CD8-positive, alpha-beta memory T cell (primary cell): ENCODE measurements at places on chromosomes 5 and 9. TPM values are rescaled to one million over a fixed set of nuclear protein-coding genes. Genes with fewer than 3 reads are reported as not detected.

DNA sequence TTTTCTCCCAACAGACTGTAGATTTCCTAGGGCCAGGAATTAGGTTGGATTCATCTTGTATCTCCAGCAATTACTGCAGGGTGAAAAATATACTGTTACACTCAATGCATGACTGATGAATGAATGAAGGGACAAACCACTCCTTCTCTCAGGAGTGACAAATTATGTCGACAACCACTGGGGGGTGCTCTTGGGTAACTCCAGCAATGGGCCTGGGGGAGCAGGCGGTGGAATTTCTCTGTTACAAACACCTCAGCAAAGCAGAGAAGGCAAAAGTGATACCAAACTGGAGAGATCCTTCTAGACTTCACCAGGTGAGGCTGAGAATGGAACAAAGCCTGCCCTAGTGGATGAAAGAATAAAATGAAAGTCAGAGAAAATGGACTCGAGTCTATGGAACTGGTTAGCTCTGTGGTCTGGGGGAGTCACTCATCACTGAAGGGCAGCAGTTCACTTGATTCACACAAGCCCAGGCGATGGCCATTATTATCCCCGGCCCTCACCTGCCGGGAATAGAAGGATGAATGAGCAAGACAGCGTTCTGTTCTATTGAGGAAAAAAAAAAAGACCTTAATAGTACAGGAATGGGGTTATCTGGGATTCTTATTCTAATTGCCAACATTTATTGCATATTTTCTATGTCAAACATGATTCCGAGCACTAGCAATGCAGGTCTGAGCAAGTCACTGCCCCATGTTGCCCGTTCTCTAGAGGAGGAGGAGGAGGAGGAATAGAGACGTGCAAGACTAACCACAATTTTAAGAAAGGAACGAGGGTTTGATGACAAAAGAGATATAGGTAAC lies 341.1 kb downstream of the ASTN2 start:
- no peak overlapping the region for H3K4me3 ChIP-seq
- no peak overlapping the region for H3K27ac ChIP-seq
- H3K27me3 ChIP-seq, result no peaks in the 10 kb centered on the region

- no peaks in the 10 kb centered on the region for H3K36me3 ChIP-seq
- H3K4me1 ChIP-seq, result no peaks in the 10 kb centered on the region
- no peak overlapping the region for H3K27ac ChIP-seq
- peaks cover 7% of the 10 kb centered on the region for H3K27me3 ChIP-seq
- no peak for DNase-seq
These were observed 105.2 kb upstream of the RAI14 start for GRCh38 chr5:34550964-34551363.

DNA sequence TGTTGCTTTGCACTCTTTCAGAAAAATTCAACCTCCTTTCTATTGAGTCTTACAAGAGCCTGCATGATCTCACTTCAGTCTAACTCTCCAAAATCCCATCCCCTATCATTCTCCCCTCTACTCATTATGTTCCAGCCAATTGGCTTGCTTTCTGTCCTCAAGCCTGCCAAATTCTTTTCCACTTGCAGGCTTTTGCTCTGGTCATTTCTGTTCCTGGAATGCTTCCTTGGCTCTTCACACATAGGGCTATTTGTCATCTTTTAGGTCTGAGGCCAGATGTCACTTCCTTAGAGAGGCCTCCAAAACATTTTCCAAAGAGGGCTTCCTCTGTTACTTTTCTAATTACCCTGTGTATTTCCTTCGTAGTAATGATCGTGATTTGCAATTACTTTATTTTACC lies 11.8 kb upstream of the CHD1 start:
- H3K4me1 ChIP-seq, result peaks cover under 1% of the 10 kb centered on the region
- DNase-seq, result no peak
- no peaks in the 10 kb centered on the region for H3K36me3 ChIP-seq

- no peak overlapping the region for H3K27ac ChIP-seq
- peaks cover 20% of the 10 kb centered on the region for H3K36me3 ChIP-seq
- no peaks in the 10 kb centered on the region for H3K27me3 ChIP-seq
- DNase-seq, result no peak
- H3K4me3 ChIP-seq, result no peak overlapping the region
These were observed 30.2 kb upstream of the F2R start for GRCh38 chr5:76685704-76686103.

GRCh38 chr5:148759101-148759500 lies 67.3 kb upstream of the ADRB2 start:
- H3K27me3 ChIP-seq, result no peaks in the 10 kb centered on the region
- no peaks in the 10 kb centered on the region for H3K36me3 ChIP-seq
- no peak for DNase-seq
- H3K4me3 ChIP-seq, result no peak overlapping the region

DNA sequence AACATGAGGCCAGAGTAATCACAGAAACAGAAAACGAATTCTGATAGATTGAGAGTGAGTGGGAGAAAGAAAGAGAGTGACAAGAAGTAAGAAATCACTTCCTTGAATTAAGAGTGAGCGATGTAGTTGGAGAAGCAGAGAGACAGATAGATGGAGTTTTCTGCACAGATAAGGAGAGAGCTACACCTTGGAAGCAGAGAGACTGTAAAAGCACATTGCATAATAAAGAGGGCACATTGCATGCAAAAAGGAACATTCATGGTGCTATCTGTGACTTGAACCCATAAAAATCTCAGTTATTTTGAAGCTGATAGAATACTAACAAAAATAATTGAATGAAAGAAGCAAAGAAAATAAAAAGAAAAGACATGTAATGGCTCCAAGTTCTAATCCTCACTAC lies 943.8 kb downstream of the NR2F1-AS1 start:
- DNase-seq, result no peak
- H3K4me3 ChIP-seq, result no peak overlapping the region
- no peaks in the 10 kb centered on the region for H3K27me3 ChIP-seq
- H3K4me1 ChIP-seq, result no peaks in the 10 kb centered on the region
- H3K36me3 ChIP-seq, result no peaks in the 10 kb centered on the region

DNA sequence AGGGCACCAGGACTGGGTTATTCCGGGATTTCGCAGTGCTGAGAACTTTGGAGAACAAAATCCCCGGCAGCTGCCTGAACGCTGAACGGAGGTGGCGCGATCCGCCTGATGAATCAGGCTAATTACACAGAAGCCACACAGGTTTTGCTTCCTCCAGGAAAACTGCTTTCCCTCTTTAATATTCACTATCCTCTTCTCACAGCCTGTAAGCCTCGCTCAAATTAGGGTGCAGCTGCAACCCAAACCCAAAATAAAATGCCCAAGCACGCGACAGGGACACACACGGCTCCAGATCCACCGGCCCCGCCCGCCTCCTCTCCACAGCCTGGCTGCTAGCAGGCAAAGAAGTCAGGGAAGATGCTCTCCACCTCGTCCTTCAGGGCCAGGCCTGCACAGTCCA lies 6.0 kb downstream of the SOHLH1 start:
- H3K27me3 ChIP-seq, result no peaks in the 10 kb centered on the region
- no peaks in the 10 kb centered on the region for H3K4me1 ChIP-seq
- H3K27ac ChIP-seq, result no peak overlapping the region

DNA sequence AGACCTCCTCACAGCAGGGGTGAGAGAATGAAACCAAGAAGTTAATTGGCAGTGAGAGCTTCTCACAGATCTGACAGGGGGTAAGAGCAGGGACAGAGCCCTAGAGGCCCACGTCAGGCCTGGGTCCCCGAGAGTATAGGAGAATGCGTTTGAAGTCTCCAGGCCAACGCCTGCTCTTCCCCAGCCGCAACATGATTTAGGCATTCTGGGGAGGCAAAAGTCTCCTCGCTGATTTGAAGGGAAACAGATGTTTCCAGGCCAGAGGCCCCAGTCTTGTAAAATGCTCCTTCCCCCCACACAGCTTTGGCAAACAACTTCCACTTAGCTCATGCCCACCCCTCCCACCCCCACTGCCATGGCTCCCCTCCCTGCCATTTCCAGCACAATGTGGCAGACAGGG lies 239.2 kb upstream of the TRIM32 start:
- no peaks in the 10 kb centered on the region for H3K27me3 ChIP-seq
- no peak overlapping the region for H3K4me3 ChIP-seq
- DNase-seq, result no peak
- H3K27ac ChIP-seq, result no peak overlapping the region

DNA sequence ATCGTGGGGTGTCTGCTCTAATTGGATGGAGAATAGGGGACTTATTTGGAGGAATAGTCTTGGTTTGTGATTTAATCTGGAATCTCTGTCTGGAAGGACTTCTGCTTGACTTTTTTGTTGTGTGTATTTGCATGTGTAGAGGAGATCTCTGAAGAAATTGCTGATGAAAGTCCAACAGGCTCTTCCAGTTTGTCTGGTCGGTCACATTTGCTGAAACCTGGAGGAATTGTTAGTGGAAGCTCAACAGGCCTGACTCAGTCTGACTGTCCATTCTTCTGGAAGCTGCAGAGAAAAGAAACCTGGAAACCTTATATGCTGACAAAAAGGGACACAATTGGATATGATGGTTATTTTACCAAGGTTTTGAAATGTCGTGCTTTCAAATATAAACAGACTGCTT lies 33.4 kb upstream of the TENT2 start:
- H3K4me1 ChIP-seq, result no peaks in the 10 kb centered on the region
- no peak overlapping the region for H3K27ac ChIP-seq
- no peak for DNase-seq
- no peaks in the 10 kb centered on the region for H3K27me3 ChIP-seq

DNA sequence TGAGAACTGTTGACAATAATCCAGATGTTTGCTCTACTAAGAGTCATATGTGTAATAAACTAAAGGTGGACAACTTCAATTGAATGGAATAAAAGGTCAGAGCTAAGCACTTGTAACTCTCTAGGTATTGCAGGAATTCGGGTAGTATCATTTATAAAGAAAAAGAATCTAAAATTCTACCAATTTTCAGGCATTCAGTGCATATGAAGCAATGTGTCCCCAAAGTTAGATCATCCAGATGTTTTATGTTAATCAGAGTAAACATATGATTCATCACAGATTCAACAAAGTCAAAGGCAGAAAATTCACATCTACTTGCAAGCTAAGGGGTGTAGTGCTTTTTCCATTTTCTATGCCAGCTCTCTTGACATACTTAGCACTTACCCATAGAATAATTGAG lies 477.1 kb downstream of the PDE4D start:
- no peak overlapping the region for H3K27ac ChIP-seq

GRCh38 chr9:107742531-107743309 lies 253.2 kb upstream of the KLF4 start:
- no peaks in the 10 kb centered on the region for H3K4me1 ChIP-seq
- H3K4me3 ChIP-seq, result no peak overlapping the region
- no peaks in the 10 kb centered on the region for H3K27me3 ChIP-seq
- H3K36me3 ChIP-seq, result no peaks in the 10 kb centered on the region

DNA sequence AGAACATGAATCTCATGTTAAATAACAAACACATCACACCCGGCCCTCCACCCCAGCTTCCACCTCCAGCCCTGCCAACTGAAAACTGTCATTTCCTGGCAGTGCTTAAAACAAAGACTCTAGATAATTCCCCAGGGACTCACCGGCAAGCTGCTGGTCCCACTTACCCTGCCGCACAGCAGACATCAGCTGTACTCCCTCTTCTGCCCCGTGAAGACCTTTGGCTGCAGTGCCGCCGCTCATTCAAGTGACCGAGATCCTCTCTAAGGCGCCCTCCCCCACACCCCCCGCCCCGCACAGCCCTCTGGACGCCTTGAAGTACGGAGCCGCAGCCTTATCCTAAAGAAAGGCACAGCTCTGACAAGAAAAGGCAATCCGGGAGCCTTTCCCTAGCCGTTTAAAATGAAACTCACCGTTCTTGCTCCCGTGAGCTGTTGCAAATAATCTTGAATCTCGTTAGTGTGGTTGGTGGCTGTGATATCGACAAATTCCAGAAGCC lies 434 bp downstream of the GLRX start:
- H3K4me1 ChIP-seq, result peaks cover 54% of the 10 kb centered on the region
- H3K4me3 ChIP-seq, result peak overlapping the region; percentile 96
- H3K36me3 ChIP-seq, result peaks cover 3% of the 10 kb centered on the region
- H3K27ac ChIP-seq, result peak overlapping the region; percentile 25
- H3K27me3 ChIP-seq, result no peaks in the 10 kb centered on the region

- no peak overlapping the region for H3K4me3 ChIP-seq
- H3K36me3 ChIP-seq, result no peaks in the 10 kb centered on the region
- no peak for DNase-seq
These were observed 151.8 kb upstream of the RAD23B start for GRCh38 chr9:107131108-107131799.

DNA sequence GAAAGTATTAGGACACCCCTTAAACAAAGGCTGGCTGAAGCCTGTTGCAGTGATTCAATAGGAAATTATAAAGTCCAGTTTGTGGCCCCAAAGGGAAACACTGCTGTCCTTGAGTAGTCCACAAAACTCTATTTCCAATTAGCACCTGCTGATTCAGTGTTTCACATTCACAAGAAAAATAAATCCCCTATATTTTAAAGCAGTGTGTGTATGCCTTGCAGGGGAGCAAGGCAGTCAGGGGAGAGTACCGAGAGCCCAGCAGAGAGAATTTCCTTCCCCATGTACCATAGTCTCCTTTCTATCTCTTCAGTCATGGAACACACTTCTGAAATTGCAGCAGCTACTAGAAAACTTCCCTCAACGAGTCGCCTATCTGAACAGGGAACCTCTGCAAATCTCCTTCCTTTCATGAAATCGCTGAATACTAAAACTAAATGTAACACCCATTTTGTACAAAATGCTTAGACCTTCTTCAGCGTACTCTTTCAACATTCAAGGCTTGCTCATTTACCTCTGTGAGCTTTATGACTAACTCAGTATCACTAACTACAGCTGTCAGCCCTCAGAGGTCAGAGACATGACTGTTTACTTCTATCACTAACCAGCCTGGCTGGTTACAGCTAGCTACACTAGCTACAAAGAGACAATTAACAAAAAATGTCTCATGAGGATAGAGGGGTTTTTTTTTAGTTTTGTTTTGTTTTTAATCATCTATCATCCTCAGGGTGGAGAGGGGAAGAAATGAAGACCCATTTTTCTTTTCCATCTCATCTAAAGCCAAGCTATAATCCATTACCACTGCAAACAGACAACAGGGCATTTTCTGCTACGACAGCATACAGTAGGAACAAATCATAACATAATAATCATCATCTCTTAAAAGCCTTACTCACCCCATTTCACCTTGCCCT lies 188.7 kb downstream of the EBF1 start:
- H3K36me3 ChIP-seq, result no peaks in the 10 kb centered on the region
- H3K27me3 ChIP-seq, result no peaks in the 10 kb centered on the region
- H3K4me3 ChIP-seq, result no peak overlapping the region
- no peak overlapping the region for H3K27ac ChIP-seq

GRCh38 chr5:129899454-129899853 lies 4.8 kb upstream of the CHSY3 start:
- H3K36me3 ChIP-seq, result no peaks in the 10 kb centered on the region
- H3K4me3 ChIP-seq, result no peak overlapping the region
- H3K27me3 ChIP-seq, result no peaks in the 10 kb centered on the region
- no peaks in the 10 kb centered on the region for H3K4me1 ChIP-seq
- no peak for DNase-seq
- no peak overlapping the region for H3K27ac ChIP-seq

GRCh38 chr5:55763746-55764420 lies 26.0 kb downstream of the DDX4 start:
- H3K4me3 ChIP-seq, result no peak overlapping the region
- H3K4me1 ChIP-seq, result peaks cover 14% of the 10 kb centered on the region
- no peaks in the 10 kb centered on the region for H3K36me3 ChIP-seq

- H3K4me3 ChIP-seq, result no peak overlapping the region
- DNase-seq, result no peak
- H3K27ac ChIP-seq, result no peak overlapping the region
- H3K4me1 ChIP-seq, result no peaks in the 10 kb centered on the region
These were observed 175.0 kb upstream of the ISL1 start for GRCh38 chr5:51208296-51208695.

The SLC6A7 gene
- not detected for total RNA-seq

The SH3TC2 gene
- not detected for total RNA-seq

The CDX1 gene
- total RNA-seq, result not detected

The SLC6A3 gene
- total RNA-seq, result not detected

The TTC39B gene
- total RNA-seq, result 12.1 TPM

The NR2F1 gene
- not detected for total RNA-seq
